ENCODE measurements at places on chromosomes 16 and 17. TPM values are rescaled to one million over a fixed set of nuclear protein-coding genes. Genes with fewer than 3 reads are reported as not detected.

DNA sequence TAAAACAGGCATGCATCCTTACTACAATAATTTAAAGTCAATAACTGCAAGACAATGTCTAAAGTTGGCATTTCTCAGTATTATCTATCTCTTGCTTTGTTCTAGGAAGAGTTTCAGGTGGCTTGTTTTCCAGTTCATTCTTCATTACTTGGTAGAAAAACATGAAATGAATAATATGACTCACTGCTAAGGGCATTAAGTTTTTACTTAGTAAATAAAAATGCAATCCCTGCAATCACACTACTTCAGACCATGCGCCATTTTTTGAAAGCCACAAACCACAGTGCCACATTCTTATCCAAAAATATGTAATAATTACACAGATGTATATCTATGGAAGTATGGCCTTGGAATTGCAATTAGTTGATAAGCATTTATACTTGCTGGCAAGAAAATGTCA is 55.4 kb downstream of the CREBBP start:
- peak overlapping the region; percentile 70 for H3K4me3 ChIP-seq
- H3K27ac ChIP-seq = no peak overlapping the region
- H3K27me3 ChIP-seq = no peaks in the 10 kb centered on the region
- DNase-seq = no peak
- H3K36me3 ChIP-seq = peaks cover 5% of the 10 kb centered on the region

The BRIP1 gene
- 2.3 TPM for total RNA-seq

- H3K27ac ChIP-seq = peak overlapping the region; percentile 19
- peaks cover 9% of the 10 kb centered on the region for H3K36me3 ChIP-seq
- peaks cover 4% of the 10 kb centered on the region for H3K4me1 ChIP-seq
- no peaks in the 10 kb centered on the region for H3K27me3 ChIP-seq
- no peak for DNase-seq
Measured at GRCh38 chr16:15874745-15875314, 13.6 kb downstream of the CEP20 start.

The TBC1D3G gene
- 0.75 TPM for total RNA-seq

DNA sequence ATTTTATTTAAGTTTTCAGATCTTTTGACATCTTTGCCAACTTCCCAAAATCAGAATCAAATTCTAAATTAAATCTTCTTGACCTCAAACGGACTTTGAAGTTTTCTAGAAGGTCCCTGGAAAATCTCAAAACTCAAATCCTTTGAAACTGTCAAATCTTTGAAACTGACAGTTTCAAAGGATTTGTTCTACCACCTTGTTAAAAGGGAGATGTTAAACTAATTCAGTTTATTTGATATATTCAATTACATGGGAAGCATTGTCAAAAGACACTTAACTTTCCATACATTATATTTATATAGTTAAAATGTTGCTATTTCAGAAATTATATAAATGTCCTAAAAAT is 3.4 kb upstream of the DPEP1 start:
- DNase-seq = no peak
- H3K36me3 ChIP-seq = no peaks in the 10 kb centered on the region
- H3K27me3 ChIP-seq = no peaks in the 10 kb centered on the region
- no peak overlapping the region for H3K4me3 ChIP-seq
- no peaks in the 10 kb centered on the region for H3K4me1 ChIP-seq

The HAGH gene
- 35.8 TPM for total RNA-seq

GRCh38 chr17:65918916-65919315 is 273.0 kb downstream of the CEP112 start:
- peaks cover 13% of the 10 kb centered on the region for H3K4me1 ChIP-seq
- no peak overlapping the region for H3K4me3 ChIP-seq
- no peaks in the 10 kb centered on the region for H3K36me3 ChIP-seq
- H3K27ac ChIP-seq = no peak overlapping the region

GRCh38 chr17:76529224-76530094 is 8.1 kb downstream of the CYGB start:
- no peaks in the 10 kb centered on the region for H3K36me3 ChIP-seq
- DNase-seq = no peak
- peaks cover 6% of the 10 kb centered on the region for H3K27me3 ChIP-seq
- H3K4me3 ChIP-seq = no peak overlapping the region
- no peak overlapping the region for H3K27ac ChIP-seq

The PLXDC1 gene
- total RNA-seq = 11.7 TPM

The TAF1C gene
- 84.5 TPM for total RNA-seq

DNA sequence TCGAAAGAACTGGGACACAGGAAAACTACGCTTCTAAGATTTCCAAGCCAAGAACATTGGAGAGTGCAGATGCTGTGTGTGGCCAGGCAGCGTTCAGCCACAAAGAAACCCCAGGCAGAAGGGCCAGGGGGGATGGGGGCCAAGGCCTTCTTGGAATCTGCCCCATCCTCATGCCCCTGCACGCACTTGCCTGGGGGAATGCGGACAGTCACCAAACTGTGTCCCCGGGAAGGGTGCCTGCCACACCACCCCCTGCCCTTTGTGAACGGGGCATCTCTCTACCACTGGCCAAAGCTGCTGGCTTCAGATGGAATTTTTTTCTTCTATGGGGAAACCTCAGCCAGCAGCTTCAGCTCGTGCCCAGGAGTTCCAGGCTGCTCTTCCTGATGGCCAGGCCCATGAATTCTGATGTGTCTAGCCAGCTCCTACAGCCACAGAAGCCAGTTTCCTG is 32.0 kb upstream of the DNAH17 start:
- H3K36me3 ChIP-seq = no peaks in the 10 kb centered on the region
- H3K4me1 ChIP-seq = no peaks in the 10 kb centered on the region
- H3K27me3 ChIP-seq = peaks cover 11% of the 10 kb centered on the region
- no peak overlapping the region for H3K4me3 ChIP-seq
- no peak overlapping the region for H3K27ac ChIP-seq

The SLC16A6 gene
- 6.4 TPM for total RNA-seq

The ITGB3 gene
- 7.8 TPM for total RNA-seq

The KRT39 gene
- total RNA-seq = not detected

GRCh38 chr16:87371261-87371866 is 12.2 kb downstream of the FBXO31 start:
- H3K27ac ChIP-seq = no peak overlapping the region
- H3K4me3 ChIP-seq = no peak overlapping the region
- peaks cover 36% of the 10 kb centered on the region for H3K4me1 ChIP-seq
- no peak for DNase-seq
- peaks cover 2% of the 10 kb centered on the region for H3K36me3 ChIP-seq
- no peaks in the 10 kb centered on the region for H3K27me3 ChIP-seq

The FN3KRP gene
- total RNA-seq = 31.3 TPM

DNA sequence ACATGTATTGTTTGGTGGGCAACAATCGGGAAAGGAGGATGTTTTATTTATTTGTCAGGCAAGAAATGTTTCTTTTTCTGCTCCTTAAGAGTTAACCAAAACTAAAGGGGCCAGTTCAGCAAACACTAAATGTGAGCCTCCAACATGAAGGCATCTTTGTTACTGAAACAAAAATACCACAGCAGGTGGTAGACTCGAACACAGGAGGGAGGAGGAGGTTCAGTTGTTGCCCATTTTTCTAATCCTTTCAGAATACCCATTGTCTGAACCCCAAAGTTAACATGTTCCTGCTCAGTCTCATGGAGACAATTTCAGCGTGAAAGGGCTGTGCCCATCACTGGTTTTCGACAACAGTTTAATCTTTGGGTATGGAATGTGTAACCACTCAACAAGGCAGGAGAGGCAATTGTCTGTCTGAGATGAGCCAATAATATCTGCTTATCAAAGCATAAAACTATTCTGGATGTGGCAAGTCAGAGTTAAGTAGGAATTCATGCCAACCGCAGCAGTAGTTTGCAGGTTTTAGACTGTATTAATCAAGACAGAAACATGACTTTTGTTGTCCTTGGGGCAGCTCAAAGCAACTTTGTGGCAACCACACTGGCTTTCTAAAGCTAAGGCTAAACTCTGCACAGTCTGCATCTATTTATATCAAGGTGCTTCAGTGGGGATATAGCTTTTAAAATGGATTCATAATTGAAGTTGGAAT is 211.7 kb downstream of the FTO start:
- H3K36me3 ChIP-seq = no peaks in the 10 kb centered on the region
- H3K27me3 ChIP-seq = no peaks in the 10 kb centered on the region
- H3K4me1 ChIP-seq = peaks cover 23% of the 10 kb centered on the region
- no peak for DNase-seq

- no peak overlapping the region for H3K27ac ChIP-seq
- H3K36me3 ChIP-seq = peaks cover 3% of the 10 kb centered on the region
- H3K27me3 ChIP-seq = no peaks in the 10 kb centered on the region
Measured at GRCh38 chr17:42138749-42139492, 15.9 kb downstream of the RAB5C start.

DNA sequence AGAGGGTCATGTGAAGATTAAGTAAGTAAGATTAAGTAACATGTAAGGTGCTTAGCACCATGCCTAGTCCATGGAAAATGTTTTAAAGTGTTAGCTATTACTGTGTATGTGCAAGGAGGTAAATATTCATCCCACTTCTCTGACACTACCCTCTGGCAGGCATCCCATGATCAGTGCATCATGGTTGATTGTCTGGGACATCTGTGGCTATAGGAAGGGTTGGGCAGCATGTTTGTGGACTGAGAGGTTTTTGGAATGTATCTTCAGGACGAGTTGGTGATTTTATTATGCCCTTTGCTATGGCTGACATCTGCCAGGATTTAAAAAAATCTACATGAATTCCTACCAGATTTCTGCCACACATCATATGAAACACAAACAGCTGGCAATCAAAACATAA is 6.5 kb upstream of the TAOK1 start:
- no peak for DNase-seq
- no peaks in the 10 kb centered on the region for H3K27me3 ChIP-seq
- H3K4me3 ChIP-seq = no peak overlapping the region
- H3K4me1 ChIP-seq = no peaks in the 10 kb centered on the region
- no peaks in the 10 kb centered on the region for H3K36me3 ChIP-seq

DNA sequence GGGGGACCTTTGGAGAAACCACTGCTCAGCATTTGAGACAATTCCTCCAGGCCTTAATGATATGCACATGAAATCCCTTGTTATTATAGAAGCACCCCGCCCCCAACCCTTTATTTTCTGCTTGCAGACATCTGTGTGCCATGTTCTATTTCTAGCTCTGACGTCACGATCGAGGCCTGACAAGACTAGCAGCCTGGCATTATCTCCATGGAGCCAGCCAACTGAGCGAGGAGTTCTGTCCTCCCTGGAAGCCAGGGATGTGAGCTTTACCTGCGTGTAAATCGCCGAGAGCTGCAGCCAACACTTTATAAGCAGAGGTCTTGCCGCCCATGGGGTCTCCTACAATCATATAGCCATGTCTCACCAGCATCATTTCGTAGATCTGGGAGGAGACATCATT is 116.9 kb downstream of the DNAH3 start:
- H3K36me3 ChIP-seq = no peaks in the 10 kb centered on the region
- peaks cover 5% of the 10 kb centered on the region for H3K27me3 ChIP-seq
- DNase-seq = no peak
- no peaks in the 10 kb centered on the region for H3K4me1 ChIP-seq
- H3K27ac ChIP-seq = no peak overlapping the region

DNA sequence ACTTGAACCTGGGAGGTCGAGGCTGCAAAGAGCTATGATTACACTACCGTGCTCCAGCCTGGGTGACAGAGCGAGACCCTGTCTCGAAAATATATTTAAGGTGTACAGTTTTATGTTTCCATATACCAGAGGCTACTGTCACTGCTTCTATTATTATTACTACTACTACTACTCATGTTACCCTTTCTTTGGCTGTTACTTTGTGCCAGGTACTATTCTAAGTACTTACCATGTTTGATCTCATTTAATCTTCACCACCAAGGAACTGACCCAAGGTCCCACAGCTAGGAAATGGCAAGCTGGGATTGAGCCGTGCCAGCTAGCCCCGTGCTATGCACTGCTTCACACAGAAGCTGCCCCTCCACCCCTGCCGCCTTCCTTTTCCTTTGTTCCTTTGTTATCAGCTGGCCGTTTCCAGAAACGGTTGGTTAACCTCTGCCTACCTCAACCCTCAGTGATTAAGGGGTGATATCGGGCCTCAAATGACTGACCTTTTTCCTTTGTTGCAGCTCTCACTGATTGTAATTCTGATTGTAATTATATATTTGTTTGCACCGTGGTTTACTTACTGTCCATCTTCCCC is 78.4 kb downstream of the ABCC1 start:
- H3K4me1 ChIP-seq = peaks cover 36% of the 10 kb centered on the region
- H3K4me3 ChIP-seq = no peak overlapping the region
- H3K27ac ChIP-seq = peak overlapping the region; percentile 98
- no peaks in the 10 kb centered on the region for H3K27me3 ChIP-seq
- no peaks in the 10 kb centered on the region for H3K36me3 ChIP-seq
- DNase-seq = no peak

The FBXL19 gene
- total RNA-seq = 12.6 TPM

DNA sequence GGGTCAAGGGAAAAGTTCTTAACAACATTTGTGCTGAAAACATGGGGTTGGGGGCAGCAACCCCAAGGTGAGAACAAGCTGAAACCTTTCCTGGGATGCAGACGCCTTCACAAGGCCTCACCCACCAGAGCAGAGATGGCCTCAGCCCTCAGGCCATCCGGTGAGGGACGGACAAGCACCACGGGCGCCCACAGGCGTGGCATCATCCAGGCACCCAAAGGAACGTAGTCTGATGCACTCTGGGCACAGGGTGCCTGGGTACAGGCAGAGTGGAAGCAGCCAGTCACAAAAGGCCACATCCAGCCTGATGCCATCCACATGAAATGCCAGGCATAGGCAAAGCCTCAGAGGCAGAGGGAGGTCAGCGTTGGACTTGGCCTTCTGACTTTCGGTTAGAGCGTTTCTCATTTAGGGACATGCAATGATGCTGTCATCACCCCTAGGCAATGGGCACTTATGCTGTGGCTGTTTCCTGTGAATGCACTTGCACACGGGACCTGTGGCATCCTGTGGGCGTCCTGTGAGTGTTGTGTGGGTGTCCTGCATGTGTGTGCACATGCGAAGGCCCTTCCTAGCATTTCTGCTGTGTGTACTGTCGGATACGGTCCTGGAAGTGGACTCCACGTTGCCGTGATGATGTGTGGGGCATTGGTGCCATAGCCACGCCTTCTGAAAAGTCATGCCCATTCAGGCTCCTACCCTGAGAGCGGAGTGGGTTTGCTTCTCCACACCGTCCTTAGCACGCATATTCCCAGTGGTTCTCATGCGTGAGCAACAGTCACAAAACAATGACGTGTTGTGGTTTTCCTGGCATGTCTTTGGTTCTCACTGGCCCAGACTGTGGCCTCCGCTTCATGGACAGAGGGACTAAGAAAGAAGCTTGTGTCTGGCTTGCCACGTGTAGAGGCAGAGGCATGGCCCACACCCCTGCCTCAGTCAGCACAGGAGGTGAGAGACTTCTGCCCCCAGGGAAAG is 52.7 kb upstream of the ZNF469 start:
- DNase-seq = no peak
- no peak overlapping the region for H3K4me3 ChIP-seq
- H3K36me3 ChIP-seq = peaks cover 2% of the 10 kb centered on the region
- no peak overlapping the region for H3K27ac ChIP-seq

DNA sequence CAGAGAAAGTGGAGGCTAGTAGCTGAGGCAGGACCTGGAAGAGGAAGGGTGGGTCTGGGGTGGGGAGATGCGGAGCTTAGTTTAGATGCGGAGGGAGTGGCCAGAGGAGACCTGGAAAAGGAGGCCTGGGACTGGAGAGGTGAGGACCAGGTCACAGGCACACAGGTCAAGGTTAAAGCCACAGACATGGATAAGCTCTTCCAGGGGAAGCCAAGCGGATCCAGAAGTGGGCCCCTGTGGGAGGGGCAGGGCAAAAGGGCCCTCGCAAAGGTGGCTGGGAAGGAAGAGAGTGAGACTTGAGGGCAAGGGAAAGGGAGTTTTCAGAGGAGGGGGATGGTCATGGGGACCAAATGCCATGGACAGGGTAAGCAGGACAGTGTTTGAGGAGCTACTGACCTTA is 13.9 kb upstream of the MLLT6 start:
- H3K4me1 ChIP-seq = peaks cover 3% of the 10 kb centered on the region
- H3K36me3 ChIP-seq = peaks cover 2% of the 10 kb centered on the region
- DNase-seq = no peak
- no peak overlapping the region for H3K4me3 ChIP-seq
- peak overlapping the region; percentile 86 for H3K27ac ChIP-seq
- H3K27me3 ChIP-seq = peaks cover 17% of the 10 kb centered on the region

Measured in T-helper 17 cell (primary cell).